ENCODE measurements at places on chromosomes 1 and 21.

- no peak for DNase-seq
Observed at GRCh38 chr1:231139659-231140654, 21.9 kb upstream of the TRIM67 start.

GRCh38 chr1:54806931-54807611, 5.9 kb upstream of the TTC22 start:
- DNase-seq = no peak

DNA sequence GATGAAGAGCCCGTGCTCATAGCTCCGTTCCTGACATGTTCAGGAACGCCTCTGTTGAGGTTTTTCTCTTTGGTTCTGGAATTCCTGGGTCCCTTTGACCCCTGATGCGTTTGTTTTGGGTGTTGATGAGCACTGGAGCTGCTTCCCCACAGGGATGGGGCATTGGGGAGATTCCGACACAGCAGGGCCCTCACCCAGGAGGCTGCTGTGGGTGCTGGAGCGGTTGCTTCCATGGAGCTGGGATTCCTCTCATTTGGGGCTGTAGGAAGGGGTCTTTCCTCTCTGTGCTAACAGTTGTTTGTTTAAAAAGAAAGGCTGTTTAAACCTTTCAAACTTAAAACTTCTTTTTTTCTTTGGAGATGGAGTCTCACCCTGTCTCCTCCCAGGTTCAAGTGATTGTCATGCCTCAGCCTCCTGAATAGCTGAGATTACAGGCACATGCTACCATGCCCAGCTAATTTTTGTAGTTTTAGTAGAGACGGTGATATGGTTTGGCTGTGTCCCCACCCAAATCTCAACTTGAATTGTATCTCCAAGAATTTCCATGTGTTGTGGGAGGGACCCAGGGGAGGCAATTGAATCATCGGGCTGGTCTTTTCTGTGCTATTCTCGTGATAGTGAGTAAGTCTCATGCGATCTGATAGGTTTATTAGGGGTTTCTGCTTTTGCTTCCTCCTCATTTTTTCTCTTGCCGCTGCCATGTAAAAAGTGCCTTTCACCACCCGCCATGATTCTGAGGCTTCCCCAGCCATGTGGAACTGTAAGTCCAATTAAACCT, 48.9 kb downstream of the SKI start:
- DNase-seq = no peak

GRCh38 chr1:1173793-1174415, at the start of gene TTLL10:
TSS of gene TTLL10 (plus strand) at chr1:1173880. CDS start at chr1:1179216, 5,336 bp downstream.
- DNase-seq = no peak

- peak; percentile 58 for DNase-seq
Observed at GRCh38 chr1:7470904-7471638, 300.0 kb upstream of the VAMP3 start.

DNA sequence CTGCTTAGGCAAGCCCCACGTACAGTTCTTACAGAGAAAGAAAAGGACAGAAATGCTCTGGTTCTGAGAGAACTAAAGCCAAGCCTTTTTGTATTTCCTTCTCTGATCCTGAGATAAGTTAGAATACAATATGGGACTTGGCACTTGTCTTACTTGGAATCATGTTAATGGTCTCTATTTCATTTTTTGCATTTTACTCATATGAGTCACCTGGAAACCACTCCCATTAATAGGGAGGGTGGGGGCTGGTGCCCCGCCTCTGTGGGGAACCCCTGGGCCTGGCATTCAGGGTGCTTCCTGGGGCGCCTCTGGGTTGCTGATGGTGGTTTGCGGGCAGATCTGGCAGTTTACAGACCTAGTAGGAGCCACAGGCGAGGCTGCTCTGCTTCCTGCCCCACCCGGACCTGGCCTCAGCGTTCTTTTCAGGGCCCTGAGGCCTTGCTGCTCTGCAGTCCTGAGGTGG, 26.7 kb downstream of the TSPAN2 start:
- no peak for DNase-seq

GRCh38 chr1:161342821-161343220, 24.9 kb downstream of the CFAP126 start:
- DNase-seq = no peak

- no peak for DNase-seq
Observed at GRCh38 chr1:175933801-175934200, 190.4 kb upstream of the TNR start.

GRCh38 chr1:88655685-88656299, 28.3 kb upstream of the PKN2 start:
- peak; percentile 6 for DNase-seq

DNA sequence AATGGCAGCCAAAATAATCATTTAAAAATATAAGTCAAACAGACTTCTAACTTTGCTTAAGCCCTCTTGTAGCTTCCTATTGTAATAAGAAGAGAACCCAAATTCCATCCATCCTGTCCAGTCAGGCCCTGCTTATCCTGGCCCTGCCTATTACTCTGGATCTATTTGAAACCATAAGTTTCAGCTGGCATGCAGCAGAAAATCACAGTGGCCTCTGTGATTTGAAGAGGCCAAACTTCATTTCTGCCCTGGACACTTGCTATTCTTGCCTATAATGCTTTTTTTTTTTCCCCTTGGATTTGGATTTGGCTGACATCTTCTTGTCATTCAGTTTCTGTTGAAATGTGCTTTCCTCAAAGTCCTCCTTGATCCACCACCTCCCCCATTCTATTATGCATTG, 642.8 kb downstream of the USP25 start:
- DNase-seq = no peak

DNA sequence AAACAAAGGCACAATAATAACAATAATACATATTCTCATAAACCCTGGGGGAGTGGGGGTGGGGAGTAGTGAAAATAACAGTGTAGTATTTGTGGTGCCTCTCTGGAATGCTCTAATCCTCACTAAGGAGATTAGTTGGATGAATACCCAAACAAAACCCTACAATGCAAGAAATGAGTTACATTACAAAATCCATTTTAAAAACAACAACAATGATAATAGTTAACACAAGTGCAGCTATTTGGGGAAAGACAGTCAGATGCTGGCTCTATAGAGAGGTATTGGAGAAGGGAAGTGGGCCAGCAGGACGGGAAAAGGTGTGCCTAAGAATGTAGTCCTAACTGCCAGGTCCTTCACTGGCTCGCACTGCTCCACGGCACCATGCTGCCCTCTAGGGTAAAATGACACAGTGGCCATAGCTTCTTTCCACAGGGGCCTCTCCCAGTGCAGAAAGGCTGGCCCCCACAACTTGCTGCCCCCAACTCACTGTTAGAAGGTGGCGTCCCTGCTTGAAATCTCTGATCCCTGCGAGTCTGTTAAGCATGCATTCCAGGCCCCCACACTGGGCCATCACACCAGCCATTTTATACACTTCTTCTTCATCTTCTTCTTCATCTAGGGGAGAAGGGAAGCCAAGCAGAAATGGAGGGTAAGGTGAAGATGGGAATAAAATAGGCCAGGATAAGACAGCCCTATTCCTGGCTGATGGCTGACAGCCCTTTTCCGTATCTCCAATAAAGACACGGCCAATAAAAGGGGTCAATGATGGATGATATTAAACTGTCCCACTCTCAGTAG, 113.8 kb downstream of the UBR4 start:
- no peak for DNase-seq

GRCh38 chr1:50570066-50570468, 146.8 kb upstream of the DMRTA2 start:
- peak; percentile 13 for DNase-seq

DNA sequence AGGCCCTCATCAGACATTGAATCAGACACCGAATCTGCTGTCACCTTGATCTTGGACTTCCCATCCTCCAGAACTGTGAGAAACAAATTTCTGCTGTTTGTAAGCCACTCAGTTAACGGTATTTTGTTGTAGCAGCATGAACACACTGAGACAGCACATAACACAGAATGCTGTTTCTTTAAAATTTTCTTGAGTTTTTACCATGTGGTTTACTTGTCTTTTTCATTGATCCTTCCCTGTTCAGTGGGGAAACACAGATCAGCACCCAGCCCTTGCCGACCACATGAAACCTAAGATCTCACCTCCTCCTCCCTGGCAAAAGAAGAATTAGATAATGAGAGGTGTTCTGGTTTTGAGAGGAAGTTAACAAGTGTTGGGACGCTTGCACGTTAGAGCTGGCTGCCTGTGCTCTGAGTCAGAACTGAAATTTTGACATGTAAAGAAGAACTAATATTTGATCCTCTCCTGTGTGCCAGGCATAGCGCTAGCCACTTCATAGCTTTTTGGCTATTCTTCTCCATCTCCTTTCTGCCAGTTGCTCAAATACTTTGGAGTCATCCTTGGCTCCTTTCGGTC, 179.6 kb downstream of the DHRS3 start:
- DNase-seq = no peak

GRCh38 chr1:63618011-63618410, 24.8 kb downstream of the PGM1 start:
- no peak for DNase-seq

- DNase-seq = no peak
Observed at GRCh38 chr21:45416620-45417019, 11.7 kb downstream of the COL18A1 start.

- DNase-seq = no peak
Observed at GRCh38 chr1:69475021-69475420, 92.7 kb upstream of the LRRC7 start.

DNA sequence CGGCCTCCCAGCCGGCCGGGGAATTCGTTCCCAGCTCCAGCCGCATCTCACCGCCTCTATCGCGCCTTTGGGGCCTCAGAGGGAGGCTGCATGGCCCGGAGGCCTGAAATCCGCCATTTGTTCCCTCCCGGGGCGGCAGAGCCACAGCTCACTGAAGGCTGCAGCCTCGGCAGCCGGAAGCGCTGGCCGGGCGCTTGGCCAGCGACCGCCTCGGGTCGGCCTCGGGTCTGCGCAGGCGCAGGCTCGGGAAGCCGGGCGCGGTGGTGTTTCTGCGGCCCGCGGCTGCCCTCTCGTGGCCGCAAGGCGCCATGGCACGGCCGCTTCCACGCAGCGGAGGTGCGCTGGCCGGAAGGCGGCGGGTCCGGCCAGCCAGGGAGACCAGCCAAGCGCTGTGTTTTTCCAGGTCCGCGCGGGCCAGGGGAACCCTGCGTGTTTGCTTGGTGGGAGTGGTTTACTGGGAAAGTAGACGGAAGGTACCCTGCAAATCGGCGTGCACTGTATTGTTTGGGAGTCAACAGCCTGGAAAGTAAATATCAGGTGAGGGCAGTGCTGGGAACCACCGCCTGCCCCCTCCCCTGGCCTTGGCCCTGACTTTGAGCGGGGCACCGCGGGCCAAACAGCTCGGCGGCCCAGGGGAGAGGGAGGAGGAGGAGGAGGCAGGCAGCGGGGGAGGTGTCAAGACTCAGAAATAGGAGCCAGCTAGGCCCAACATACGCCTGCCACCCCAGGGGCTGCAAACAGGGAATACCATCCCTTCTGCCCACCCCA, 52.7 kb upstream of the CD34 start:
- peak; percentile 88 for DNase-seq

GRCh38 chr1:228940926-228941325, 205.6 kb downstream of the RHOU start:
- DNase-seq = no peak

- peak; percentile 85 for DNase-seq
Observed at GRCh38 chr1:174800216-174800851, 199.4 kb upstream of the CACYBP start.

GRCh38 chr1:119790451-119791198, 20.6 kb downstream of the REG4 start:
- no peak for DNase-seq

All from spinal cord (tissue), 10 donors.